ENCODE measurements at places on chromosomes 1 and 21.

DNA sequence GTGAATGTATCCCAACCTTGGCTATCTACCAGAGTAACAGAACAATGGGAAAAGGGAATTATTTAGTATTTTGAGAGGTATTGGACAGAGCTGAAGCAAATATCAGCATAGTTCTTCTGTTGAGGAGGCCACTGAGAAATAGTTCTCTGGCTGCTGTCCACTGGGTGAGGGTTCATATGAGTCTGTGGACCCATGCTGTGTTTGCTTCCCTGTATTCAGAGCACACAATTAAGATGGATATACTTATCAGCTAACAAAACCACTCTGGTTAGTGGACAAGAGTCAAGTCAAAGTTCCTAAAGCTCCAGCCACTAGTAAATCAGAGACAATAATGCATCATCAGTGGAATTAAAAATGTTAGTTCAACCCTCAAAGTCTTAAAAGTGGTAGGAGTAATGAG, 66.1 kb downstream of the RGS18 start:
- no peak for DNase-seq

- DNase-seq = no peak
Observed at GRCh38 chr21:39321424-39321823, 8.0 kb upstream of the BRWD1 start.

GRCh38 chr1:231558708-231559185, 30.3 kb downstream of the TSNAX start:
- DNase-seq = no peak

DNA sequence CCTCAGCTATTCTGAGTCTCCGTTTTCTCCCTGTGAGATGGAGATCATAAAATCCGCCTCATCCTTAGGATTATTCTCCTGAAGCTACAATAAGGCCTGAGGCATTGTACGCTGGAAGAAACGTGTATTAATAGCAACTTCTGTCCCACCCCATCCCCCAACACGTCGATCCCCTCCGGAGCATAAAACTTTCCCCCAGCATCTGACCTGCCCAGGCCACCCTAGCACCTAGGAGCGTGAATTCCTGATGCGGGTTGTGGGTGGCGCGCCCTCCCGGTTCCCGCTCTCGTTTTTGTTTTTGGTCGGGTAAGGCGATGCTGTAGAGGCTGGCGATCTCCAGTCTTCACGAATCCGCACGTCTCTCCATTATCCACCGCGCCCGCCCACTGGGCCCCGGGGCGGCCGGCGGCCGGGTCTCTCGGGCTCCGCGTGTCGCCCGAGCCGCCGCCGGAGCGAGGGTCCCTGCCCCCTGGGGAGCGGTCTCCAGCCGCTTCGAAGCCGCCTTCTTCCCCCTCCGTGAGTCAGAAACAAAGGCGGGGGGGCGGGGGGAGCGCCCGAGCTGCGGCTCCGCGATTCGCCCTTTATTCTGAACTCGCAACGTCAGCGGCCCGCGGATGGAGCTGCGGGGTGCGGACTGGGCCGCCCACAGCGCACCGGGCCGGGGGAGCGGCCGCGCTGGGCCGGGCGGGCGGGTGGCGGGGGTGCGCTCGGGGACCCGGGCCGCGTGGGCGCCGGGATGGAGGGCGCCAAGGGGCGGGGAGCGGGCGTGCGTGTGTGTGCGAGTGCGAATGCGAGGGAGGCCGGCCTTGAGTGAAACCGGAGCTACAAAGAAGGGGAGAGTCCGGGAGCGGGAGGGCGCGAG, at the start of gene PLEKHO1:
Gene PLEKHO1, plus strand, starts transcription at position 646 of the 862 bp plus-strand sequence. CDS start 342 bp downstream, outside the sequence.
- DNase-seq = peak; percentile 93

DNA sequence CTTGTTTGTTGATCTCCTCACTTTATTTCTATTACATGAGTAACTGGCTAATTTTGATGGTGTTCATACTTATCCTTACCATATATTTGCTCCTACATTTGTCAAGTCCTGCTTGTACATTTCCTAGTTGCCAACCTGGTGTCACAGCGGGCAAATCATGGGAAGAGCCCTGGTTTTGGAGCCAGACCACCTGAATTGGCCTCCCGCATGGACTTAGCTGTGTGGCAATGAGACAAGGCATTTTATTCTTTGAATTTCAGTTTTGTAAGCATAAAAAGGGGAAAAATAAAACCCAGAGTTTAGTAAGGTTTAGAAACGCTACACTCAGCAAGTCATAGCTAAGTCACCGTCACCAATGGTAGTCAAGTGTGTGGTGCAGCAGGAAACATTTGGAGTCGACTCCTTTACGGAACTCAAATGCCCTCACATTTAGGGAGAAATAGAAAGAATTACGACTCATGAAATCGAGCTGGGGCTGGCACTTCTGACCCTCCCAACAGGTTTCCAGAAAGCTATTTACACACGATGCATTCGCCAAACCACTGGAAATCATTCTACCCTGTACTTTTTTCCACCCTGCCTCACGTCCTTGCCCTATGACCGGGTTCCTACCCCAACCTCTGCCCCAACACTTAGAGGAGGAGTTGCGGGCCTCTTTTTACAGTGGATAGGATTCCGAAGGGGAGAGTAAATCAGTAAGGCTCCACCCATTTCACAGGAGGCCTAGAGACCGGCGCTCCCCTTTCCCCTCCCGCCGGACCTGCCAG, 492 bp upstream of the PGM1 start:
- DNase-seq = no peak

DNA sequence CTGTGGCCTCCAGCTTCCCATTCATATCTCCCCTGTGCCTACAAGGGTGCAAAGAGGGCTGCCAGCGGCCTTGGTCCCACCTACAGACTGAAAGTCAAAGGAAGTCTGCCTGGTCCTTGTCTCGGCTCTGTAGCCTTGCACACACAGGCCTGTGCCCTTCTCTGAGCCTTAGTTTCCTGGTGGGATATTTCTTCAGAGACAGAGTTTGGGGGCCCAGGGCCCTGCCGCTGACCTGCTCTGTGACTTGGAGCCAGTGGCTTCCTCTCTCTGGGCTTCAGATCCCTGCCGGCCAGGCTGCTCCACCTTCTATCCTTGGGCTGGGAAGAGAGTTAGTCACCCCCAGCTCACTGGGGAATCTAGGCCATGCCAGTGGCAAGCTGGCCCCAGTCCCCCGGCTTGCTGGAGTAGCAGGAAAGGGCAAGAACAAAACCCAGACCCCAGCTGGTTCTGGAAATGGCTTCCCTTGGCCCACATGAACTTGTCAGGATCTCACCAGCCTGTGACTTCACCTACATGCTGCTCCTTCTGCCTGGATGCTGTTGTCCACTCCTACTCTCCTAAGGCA, 1.0 kb upstream of the TMEM61 start:
- peak; percentile 55 for DNase-seq

DNA sequence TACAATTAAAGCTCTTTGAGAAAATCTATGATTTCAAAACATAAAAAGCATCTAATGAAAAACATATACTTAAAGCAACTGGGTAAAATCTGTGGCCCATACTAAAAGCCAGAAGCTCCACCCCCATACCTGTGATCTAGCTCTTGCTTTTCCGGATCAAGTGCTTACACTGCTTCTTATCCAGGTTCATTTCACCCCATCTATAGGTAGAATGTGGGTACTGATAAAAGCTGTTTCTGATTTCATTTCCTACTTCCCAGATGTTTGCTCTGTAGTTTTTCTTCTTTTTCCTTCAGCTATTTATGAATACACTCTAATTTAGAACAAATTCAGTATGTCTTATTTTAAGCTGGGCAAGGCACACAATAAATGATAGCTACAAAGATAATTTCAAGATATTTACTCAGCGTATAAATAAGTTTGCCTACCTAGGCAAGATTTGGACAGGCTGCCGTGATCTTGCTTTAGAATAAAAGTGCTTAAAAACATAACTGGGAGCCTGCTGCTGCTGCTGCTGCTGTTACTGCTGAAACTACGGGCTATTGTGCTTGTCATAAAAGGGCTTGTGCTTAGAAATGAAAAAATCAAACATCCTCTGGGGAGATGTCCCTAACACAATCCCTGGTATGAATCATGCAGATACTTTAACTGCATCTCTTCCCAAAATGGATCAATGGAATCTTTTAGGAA, 2.1 kb downstream of the SIPA1L2 start:
- no peak for DNase-seq

DNA sequence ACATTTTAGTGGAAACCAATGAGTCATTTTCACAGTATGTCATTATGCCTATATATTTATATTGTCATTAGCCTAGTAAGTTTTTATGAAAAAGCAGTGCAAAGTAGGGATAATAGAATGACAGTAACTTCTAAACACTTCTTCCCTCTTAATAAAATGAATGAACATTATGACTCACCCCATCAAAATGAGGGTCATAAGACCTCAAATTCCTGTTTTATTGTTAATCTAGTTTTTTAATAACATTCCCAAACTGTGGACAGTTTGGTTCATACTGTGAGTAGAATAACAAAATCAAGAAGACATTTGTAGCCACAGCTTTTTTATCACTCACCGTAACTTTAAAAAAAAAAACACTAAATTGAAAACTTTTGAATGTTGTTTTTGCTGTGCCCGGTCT, 160.5 kb downstream of the LRRC40 start:
- peak; percentile 66 for DNase-seq

GRCh38 chr1:91584309-91584708, 83.7 kb downstream of the CDC7 start:
- DNase-seq = no peak

- DNase-seq = no peak
Observed at GRCh38 chr1:232204269-232204668, 425.7 kb downstream of the SIPA1L2 start.

- DNase-seq = peak; percentile 76
Observed at GRCh38 chr21:43645136-43645891, 14.0 kb downstream of the HSF2BP start.

GRCh38 chr1:205183676-205184335, 27.7 kb downstream of the DSTYK start:
- DNase-seq = peak; percentile 30

- DNase-seq = peak; percentile 95
Observed at GRCh38 chr1:151311589-151312331, 15.5 kb downstream of the PI4KB start.

DNA sequence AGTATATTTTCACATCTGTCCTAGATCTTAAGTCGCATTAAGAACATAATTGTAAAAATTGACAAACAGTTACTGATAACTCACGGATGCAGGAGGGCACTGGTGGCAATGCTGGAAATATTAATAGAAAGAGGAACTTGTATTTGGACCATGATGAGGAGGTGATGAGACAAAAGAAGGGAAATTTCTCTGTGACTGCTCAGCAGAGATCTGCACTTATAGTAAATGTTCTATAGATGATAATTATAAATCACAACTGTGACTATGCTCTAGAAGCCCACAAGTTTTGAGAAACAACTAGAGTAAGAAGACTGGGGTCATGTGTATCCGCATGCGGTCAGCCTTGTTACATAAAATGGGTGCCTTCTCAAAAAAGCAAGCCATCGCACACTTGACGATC, 8.7 kb upstream of the DUSP12 start:
- DNase-seq = no peak

DNA sequence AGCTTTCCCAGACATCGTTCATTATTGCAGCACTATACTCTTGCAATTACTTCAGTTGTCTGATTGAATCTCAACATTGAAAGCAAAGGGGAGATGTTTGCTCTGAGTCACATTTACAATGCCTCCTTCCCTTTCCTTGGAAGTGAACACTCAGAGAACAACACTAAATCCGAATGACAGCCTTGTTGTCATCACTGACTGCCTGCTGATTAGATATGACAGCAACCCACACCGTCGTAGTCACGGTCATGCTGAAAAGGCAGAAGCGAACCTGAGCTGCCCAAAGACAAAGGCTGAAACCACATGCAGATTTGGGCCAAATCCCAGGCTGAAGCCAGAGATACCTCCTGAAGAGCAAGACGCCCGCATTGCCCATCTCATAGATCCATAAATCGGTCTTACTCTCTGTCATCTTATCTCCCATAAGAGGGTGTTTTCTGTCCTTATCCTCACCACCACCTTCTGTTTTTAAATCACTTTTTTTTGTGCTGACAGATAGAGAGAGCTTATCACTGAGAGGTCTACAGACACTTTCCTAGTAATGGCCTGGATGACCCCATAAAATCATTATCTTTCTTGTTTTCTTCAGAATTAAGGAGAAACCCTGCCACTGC, 47.5 kb downstream of the TMCO4 start:
- no peak for DNase-seq

DNA sequence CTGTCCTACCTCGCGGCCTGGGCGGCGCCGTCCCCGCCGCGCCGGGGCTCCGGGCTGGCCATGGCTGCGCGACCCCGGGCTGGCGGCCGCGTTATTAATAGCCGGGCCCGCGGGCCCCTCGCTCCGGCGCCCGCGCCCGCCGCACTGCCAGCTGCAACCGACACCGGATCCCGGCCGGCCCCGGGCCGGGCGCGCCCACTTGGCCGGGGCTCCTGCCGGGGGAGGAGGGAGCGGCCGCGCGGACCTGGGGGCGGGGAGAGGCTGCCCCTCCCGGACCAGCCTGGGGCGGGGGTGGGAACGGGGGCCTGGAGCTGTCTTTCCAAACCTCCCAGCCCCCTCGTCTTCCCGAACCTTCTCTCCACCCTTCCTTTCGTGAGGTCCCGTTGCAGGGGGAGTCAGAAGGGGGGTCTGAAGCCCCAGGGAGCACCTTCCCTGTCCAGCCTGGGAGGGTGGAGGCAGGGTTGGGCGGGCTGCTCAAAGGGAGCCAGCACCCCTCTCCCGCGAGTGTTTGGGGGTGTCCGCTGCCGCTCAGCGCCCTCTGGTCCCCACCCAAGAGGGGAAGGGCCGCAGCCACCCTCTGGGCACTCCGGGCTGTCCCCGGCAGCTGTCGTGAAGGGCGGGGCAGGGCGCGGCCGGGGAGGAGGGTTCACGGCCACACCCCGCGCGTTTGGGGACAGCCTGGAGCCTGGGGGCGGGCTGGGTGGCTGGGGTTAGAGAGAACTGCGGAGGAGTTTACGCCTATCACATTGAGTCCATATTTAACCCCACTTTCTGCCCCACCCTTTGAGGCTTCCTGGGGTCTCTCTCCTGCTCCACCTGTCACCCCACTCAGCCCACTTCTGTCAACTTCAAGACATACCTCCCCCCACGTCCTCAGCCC, at the start of gene SYNC:
Gene SYNC, minus strand, starts transcription at position 172 of the 880 bp plus-strand sequence. Its CDS starts 110 bp downstream, at position 62.
- peak; percentile 94 for DNase-seq

DNA sequence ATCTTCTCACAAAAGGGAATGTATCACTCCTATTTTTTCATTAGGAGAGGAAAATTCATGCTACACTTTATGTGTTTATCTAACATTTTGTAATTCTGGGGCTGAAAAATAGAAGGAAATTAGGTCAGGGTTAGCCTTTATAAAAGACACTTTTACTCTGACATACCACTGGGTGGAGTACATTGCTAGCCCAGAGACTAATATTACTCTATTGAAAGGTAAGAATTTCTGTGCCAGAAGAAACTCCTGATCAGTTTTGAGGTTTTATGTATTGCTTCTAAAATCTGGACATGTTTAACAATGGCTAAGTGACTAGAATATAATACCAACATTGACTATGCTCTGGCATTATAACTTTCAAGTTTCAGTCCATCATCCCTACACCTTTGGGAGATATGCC, 724.6 kb downstream of the USP25 start:
- peak; percentile 26 for DNase-seq
